Activated CD4-positive, alpha-beta memory T cell treated with anti-CD3 and anti-CD28 coated beads for 36 hours (primary cell): ENCODE measurements at places on chromosomes 5 and 9. TPM values are rescaled to one million over a fixed set of nuclear protein-coding genes. Genes with fewer than 3 reads are reported as not detected.

DNA sequence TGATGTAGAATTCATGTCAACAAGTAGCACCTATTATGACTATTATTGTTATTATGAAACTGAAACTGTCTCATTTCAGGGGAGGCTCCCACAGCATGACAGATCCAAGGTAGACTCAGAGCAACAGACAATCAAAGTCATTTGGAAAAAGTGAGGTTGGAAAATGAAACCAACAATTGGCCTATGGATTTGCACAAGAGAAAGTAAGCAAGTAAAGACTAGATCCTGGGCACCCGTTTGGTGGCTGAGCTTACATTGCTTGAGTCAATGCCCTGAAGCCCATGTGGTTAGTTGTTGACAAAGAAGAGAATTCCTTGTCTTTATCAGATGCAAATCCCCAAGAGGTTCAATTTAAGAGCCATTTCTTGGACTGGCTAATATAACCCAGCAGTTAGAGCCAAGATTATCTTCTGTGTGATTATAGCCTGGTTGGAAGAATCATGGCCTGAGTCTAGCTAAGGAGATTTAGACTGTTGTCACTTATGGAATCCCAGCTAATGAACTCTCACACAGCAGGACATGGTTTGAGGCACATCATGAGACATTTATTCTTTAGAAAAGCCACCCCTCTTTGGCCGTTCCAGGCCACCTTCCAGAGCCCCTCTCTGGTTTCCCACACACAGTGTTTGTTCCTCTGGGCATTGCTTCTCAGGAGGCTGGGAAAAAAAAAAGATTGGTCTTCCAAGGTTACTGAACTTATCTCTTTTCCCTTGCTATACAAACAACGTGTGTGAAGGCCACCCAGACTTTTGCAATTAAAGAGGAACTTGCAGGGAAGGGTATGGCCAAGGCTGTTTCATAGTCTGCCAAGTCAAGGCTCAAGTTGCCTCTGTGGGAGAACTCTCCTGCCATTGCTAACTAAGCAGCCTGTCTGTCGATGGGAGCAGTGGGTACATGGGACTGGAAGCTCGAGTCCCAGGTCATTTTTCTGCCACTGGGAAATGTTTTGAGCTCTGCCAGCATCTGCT, 399.5 kb downstream of the ENC1 start:
- DNase-seq: no peak

DNA sequence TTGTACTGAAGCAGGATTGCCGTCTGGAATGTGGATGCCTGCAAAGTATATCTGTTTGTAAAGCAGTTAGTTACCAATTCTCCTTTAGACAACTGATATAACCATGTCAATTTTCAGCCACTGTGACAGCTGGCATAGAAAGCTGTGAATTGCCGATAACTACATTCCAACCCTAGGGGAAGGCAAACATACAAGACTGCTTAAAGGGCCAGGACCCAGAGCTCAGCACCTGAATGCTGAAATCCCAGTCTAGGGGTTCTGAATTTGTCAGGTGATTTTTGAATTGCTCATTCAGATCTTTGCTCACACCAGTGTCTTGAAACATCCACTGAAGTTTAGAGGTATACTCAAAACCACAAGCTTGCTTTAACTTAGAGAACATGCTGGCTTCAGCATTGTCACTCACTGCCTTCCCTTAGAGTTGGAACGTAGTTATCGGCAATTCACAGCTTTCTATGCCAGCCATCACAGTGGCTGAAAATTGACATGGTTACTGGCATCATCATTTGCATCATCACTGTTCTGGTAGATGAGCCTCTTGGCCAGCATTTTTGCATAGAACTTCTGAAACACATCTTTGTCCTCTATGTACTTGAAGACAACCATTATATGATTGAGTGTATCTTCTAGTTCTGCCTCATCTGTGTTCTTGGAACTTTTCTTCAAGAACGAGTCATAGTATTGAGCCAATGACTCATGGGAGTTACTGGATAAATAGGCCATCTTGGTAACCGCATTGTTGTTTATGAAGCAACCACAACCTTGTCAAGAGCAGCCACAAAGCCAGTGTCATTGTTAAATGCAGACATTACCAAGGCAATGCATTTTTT, 82.1 kb downstream of the CCDC192 start:
- DNase-seq: peak; percentile 46

- no peak for DNase-seq
Observed at GRCh38 chr9:91408475-91408874, 15.2 kb downstream of the NFIL3 start.

DNA sequence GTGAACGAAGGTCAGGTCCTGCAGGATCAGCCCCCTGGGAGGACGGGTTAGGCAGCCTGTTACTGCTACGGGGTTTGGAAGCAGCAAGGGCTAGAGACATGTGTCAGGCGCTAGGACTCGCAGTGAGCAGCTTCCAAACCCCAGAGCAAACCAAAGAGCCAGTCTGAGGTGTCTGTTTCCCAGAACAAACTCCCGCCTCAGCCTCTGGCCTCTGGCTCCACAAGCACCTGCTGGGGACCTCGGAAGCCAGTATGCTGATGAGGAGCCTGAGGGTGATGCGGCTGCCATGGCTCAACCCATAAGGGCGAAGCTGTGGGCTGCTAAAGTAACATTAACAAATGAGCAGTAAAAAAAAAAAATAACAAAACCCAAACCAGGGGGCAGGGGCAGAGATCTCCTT, 35.0 kb downstream of the PRRT1B start:
- no peak for DNase-seq

- DNase-seq: no peak
Observed at GRCh38 chr5:29524227-29524626, 1669.3 kb upstream of the CDH6 start.

- peak; percentile 43 for DNase-seq
Observed at GRCh38 chr9:136576269-136576626, 30.4 kb upstream of the NOTCH1 start.

- no peak for DNase-seq
Observed at GRCh38 chr5:55991768-55992486, 2.8 kb downstream of the IL6ST start.

DNA sequence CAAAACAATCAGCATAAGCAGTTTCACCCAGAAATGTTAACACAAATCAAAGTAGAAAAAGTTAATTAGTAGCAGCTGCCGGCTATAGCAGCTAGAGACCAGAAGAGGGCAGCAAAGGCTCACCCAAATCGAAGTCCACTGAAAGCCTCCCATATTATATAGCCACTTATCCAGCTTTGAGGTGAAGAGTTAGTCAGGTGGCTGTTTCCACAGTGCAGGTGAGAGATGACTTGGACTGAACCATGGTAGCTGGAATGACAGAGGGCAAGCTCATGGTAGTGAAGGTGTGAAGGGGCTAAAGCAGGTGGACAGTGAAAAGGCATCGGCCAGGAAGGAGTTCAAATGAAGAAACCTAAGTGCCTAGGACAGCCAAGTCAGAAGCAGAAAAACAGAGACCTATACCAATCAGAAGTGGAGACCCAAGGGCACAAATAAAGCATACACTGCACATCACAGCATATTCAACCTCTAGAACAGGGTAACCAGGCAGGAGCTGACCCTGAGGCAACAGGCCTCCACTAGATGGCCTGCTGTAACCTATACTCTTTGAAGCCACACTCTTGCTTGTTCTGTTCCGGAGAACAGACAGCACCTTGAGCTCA, 7.2 kb upstream of the RNF38 start:
- peak; percentile 77 for DNase-seq

- peak; percentile 67 for DNase-seq
Observed at GRCh38 chr9:92965061-92965758, 17.9 kb downstream of the FGD3 start.

- no peak for DNase-seq
Observed at GRCh38 chr5:160419458-160420330, 813 bp upstream of the SLU7 start.

The ANKRD34B gene
- total RNA-seq: not detected

The SLC6A3 gene
- total RNA-seq: not detected

The PDLIM4 gene
- not detected for total RNA-seq

The LCP2 gene
- 212 TPM for total RNA-seq

The SLC45A2 gene
- not detected for total RNA-seq
